ENCODE measurements at places on chromosomes 11 and 22.

- DNase-seq = no peak
Observed at GRCh38 chr22:34334893-34335292, 414.6 kb upstream of the LARGE1 start.

- no peak for DNase-seq
Observed at GRCh38 chr11:16216831-16217230, 139.5 kb downstream of the SOX6 start.

DNA sequence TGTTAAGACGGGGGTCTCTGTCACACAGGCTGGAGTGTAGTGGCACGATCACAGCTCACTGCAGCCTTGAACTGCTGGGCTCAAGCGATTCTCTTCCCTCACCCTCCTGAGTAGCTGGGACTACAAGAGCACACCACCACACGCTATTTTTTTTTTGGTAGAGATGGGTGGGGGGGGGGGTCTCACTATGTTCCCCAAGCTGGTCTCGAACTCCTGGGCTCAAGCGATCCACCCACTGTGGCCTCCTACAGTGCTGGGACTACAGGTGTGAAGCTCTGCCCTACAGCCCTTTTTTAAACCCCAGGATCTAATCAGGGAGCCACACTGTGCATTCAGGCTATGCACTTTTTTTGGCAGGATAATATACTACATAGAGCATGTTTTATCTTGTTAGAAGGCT, 1.4 kb upstream of the DHCR7 start:
- DNase-seq = no peak

DNA sequence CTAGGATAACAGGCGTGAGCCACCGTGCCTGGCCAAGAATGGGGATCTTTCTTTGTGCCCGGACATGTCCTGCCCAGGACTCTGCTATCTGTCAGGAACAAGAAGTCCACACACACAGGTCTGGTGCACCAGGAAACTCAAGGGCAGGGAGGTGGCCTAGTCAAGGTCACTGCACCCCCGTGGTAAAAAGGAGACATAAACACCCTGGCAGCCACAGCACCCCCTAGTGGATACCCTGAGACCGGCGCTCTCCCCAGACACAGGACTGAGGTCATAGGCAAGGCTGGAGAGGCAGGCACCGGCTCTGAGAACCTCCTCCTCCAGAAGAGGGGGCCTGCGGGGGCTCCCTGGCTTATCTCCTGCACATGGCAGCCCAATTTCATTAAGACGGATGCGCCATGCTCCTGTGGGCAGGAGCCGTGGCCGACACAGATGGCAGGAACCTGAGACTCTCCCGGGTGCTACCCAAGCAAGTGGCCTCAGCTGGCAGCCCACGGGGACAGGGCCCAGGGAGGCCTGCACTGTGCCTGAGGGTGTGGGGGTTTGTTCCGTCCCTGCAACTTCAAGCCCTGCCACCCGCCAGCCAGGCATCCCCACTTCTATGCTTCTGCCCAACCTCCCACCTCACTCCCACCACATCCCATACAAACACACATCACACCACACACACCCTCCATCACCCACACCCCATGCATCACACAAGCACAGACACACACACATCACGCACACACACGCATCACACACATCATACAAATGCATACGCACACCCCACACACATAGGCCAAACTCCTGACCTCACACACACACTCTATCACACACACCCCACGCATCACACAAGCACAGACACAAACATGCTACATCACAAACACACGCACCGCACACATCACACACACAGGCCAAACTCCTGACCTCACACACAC, 19.6 kb downstream of the MACROD1 start:
- DNase-seq = peak; percentile 62

DNA sequence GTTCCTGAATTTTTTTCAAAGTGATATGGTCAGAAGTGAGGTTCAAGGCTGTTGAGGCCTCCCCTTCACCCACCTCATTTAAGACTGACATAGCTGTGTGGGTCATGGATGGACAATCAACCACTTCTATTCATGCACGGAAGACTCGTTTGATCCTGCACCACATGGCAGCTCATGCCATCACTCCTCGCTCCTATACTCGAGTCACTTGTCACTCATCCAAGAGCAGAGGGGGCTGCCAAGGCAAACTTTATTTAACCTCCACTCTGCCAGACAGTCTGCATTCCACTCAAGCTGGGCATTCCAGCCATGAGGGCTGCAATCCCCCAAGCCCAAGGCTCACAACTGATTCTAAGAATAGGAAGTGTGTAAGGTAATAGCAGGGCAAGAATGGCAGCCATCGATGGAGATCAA, 34.1 kb downstream of the SNX19 start:
- DNase-seq = no peak

GRCh38 chr22:49077036-49077393, 750.7 kb downstream of the BRD1 start:
- DNase-seq = no peak

- DNase-seq = no peak
Observed at GRCh38 chr11:126347751-126348668, 7.5 kb upstream of the ST3GAL4 start.

DNA sequence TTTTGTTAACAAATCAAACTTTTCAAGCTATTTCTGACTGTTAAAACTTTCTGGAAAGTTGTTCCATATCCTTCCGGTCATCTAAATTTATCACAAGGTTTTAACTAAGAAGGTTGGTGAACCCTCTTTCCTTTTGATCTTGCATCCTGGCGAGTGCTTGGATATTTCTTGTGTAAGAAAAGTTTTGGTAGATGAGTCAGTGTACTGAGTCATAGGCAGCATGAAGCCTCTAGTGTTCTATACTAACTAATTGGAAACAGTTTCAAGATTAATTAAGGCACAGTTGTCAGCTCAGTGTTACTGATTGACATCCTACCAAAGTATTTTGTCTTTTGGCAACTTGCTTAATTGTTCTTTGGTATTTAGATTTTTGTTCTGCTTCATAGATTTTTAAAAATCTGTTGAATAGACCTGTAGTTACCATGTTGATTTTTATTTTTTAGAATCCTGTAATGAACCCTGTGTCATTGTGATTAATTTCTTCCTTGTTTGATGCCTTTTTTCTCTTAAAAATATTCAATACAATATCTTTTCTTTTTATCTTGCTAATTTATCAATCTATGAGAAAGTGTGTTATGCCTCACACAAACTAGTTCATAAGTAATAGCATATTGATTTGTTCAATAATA, 38.0 kb downstream of the METTL15 start:
- DNase-seq = no peak

GRCh38 chr11:28342716-28343115, 234.5 kb downstream of the METTL15 start:
- DNase-seq = no peak

- no peak for DNase-seq
Observed at GRCh38 chr22:19292458-19293230, 1.1 kb upstream of the CLTCL1 start.

GRCh38 chr11:128328955-128329551, 258.3 kb downstream of the ETS1 start:
- no peak for DNase-seq

DNA sequence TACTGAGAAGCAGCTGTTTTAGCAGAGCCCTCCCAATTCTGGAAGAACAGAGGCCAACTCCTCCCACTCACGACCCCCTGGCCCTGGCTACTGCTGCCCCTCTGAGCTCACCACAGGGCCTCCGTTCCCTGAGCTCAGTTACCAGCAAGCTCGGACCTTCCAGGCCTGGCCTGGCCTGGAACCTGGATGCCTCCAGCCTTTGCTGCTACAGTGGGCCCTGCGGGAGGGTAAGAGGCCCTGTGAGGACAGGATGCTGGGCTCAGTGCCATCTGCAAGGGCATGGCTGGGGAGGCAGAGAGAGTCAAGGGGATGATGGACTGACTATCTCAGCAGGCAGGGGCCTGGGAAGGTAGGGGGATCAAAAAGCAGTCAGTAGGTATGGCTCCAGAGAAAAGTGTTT, 209.9 kb upstream of the NCAM1 start:
- no peak for DNase-seq

- DNase-seq = no peak
Observed at GRCh38 chr11:129950101-129951091, 52.2 kb downstream of the PRDM10 start.

- no peak for DNase-seq
Observed at GRCh38 chr11:92740276-92740675, 229.2 kb upstream of the MTNR1B start.

- no peak for DNase-seq
Observed at GRCh38 chr11:93945596-93945995, 75.6 kb upstream of the HEPHL1 start.

- DNase-seq = no peak
Observed at GRCh38 chr22:45217345-45217744, 23.3 kb downstream of the KIAA0930 start.

DNA sequence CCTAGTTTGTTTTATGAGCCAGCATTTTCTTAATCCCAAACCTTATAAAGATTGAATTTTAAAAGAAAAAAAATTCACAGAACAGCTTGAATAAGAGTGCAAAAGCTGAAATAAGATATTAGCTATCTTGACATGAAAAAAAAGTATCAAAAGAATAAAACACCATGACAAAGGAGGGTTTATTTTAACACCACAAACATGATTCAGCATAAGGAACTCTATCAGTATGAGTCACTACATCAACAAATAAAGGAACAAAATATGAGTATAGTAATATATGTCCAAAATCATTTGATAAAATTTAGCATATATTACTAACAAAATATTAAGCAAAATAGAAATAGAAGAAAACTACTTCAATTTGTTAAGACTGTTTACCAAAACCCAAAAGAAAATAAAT, 9.6 kb upstream of the LMO1 start:
- no peak for DNase-seq

- DNase-seq = no peak
Observed at GRCh38 chr11:46382646-46383403, 1.4 kb downstream of the MDK start.

DNA sequence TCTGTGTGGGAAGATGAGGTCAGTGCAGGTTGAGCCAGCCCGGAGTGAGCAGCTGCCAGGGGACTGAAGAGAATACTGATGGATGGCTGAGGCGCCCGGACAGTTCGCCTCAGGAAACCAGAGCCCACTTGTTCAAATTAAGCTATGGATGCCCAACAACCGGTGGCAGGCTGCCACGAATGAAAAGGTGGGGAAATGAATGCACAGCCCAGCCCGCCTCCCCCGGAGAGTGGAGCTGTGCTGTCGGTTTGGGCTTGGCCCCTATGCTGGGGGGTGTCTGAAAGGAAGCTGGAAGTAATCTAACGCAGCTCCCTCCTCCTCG, 21.9 kb downstream of the HSPA8 start:
- no peak for DNase-seq

DNA sequence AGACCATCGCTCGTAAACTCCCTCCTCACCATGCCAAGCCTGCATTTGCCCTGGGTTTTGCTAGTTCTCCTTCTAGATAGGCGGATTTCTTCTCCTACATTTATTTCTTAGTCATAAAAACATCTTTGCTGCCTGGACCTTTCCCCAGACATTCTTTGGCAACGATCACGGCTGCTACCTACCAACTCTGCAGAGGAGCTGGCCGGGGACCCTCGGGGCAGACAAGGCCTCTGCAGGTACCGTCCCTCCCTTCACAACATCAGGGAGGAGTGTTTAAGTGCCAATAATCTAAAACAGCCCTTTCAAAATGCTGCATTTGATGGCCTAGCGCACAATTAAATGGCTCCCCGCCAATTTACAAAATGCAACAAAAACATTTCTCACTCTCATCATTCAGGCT, 34.4 kb downstream of the BRD1 start:
- no peak for DNase-seq

- DNase-seq = no peak
Observed at GRCh38 chr11:119717839-119718534, 11.0 kb downstream of the NECTIN1 start.
